Activated CD8-positive, alpha-beta T cell treated with anti-CD3 and anti-CD28 coated beads for 36 hours (primary cell): ENCODE measurements at places on chromosomes 6 and 20.

- DNase-seq: no peak
Observed at GRCh38 chr6:74073999-74074398, 378.0 kb downstream of the CD109 start.

DNA sequence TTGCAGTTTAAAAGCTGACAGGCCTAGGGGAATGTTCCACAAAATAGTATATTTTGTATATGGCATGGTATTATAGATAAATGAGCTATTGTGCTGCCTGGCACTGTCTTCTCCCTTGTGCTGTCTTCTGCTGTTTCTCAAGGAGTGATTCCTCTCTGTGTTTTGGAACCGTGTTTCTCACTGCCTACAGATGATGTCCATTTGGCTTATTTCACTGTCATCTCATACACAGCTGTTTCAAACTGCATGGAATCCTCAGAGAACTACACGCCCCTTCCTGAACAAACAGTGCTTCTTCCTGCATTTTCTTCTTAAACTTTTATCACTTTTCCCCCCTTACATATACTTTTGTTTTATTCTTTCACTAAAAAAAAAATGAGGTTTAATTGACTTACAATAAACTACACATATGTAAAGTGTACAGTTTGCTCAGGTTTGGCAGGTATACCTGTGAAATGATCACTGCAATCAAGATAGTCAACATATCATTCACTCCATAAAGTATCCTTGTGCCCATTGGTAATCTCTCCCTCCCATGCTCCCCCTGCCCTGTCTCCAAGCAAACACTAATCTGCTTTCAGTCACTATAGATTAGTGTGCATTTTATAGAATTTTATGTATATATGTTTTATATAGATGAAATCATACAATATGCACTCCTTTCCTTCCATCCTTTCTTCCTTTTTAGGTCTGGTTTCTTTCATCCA is 43.0 kb downstream of the CBFA2T2 start:
- no peak for DNase-seq

DNA sequence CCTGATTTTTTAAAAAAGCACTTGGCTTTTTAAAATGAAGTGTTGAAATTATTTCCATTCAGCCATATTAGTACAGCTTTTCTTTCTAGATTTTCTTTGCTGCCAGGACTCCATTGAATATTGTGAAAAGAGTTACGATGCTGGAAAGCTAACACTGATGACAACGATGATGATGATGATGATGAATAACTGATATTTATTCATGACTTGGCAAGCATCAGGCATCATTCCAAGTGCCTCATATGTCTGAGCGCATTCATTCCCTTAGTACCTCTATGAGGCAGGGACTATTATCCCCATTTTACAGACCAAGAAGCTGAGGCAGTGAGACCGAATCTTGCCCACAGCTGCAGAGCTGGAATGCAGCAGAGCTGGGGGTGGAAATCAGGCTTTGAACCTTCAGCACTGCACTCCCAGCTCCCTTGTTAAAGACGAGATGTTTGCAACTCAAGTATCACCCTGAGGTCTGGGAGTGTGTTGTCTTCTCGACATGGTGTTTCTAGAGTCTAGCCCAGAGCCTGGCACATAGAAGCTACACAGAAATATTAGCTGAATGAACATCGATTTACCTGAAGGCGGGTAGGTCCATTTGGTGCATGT is 85.5 kb upstream of the FRMD1 start:
- DNase-seq: no peak

DNA sequence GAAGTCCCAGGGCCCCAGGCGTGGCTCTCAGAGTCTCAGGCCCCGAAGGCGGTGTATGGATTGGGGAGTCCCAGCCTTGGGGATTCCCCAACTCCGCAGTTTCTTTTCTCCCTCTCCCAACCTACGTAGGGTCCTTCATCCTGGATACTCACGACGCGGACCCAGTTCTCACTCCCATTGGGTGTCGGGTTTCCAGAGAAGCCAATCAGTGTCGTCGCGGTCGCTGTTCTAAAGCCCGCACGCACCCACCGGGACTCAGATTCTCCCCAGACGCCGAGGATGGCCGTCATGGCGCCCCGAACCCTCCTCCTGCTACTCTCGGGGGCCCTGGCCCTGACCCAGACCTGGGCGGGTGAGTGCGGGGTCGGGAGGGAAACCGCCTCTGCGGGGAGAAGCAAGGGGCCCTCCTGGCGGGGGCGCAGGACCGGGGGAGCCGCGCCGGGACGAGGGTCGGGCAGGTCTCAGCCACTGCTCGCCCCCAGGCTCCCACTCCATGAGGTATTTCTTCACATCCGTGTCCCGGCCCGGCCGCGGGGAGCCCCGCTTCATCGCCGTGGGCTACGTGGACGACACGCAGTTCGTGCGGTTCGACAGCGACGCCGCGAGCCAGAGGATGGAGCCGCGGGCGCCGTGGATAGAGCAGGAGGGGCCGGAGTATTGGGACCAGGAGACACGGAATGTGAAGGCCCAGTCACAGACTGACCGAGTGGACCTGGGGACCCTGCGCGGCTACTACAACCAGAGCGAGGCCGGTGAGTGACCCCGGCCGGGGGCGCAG is at the start of gene HLA-A:
TSS of gene HLA-A (plus strand) at position 258 of the 778 bp plus-strand sequence. CDS start at position 280, 22 bp downstream.
- DNase-seq: peak; percentile 97

DNA sequence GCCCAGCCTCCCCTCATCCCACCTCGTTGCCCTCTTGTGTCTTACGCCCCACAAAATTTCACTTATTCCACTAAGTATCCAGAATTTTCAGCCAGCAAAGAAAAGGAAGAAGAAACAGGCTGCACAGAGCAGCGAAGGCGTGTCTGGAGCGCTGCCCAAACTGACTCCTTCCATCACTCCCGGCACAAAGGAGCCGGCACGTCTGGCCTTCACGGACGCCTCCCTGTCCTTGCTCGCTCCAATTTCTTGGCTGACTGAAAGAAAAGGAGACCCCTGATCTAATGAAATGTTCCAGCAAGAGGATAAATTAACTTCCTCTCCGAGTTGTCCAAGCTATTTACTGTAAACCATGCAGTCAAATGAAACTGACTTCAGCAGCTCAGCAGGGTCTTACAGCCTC is 152.3 kb upstream of the CDH4 start:
- DNase-seq: no peak
